Islet precursor cell (in vitro differentiated cells): ENCODE measurements at places on chromosomes 4 and X.
A peak's percentile ranks its signal among the peaks of the same experiment; 100 is the strongest.

GRCh38 chr4:178448372-178449035 is 1006.3 kb upstream of the AGA start:
- DNase-seq, result no peak

DNA sequence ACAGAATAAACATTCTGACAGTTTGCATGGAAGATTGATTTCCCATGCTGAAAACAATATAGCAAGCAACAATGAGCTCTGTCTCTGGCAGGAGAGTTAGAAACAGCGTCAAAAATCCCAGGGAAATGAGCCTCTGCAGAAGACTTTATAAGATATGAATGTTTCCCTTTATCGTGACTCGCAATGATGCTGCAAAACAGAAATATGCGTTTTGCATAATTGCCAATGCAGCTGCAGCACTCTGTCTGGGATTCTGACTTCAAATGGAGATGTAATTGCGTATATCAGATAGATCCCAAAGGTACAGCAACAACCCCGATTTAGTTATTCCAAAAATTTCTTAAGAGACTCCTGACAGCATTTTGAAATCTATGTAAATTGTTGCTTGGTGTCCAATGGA is 702.4 kb upstream of the EPHA5 start:
- no peak for DNase-seq

- no peak for DNase-seq
Measured at GRCh38 chr4:94341481-94342370, 910 bp downstream of the HPGDS start.

GRCh38 chr4:30720661-30721184 is 554 bp downstream of the PCDH7 start:
- peak; percentile 80 for DNase-seq

GRCh38 chrX:110004731-110005369 is 1.9 kb downstream of the TMEM164 start:
- no peak for DNase-seq

- DNase-seq, result no peak
Measured at GRCh38 chr4:136664988-136665387, 867.3 kb downstream of the PCDH18 start.

DNA sequence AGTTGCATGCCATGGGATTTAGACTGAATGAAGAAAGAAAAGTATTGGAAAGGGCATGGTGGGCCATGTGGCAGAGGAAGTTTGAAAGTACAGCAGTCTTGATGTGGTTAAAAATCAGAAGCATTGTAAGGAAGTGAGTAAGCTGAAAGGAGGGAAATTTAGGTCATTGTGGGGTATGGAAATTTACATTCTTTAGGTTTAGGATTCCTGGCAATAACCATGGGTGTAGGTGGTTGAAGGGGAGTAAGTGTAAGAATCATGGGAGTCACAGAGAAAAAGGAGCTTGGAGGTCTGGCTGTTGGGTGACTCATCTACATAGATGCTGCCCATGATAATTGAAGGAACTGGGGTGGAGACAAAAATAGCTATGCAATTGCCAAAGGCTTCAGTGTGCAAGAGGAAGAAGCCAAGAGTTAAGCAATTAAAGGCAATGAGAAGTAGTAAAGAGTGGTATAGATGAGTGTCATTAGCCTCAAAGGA is 243.8 kb upstream of the LDB2 start:
- peak; percentile 80 for DNase-seq

DNA sequence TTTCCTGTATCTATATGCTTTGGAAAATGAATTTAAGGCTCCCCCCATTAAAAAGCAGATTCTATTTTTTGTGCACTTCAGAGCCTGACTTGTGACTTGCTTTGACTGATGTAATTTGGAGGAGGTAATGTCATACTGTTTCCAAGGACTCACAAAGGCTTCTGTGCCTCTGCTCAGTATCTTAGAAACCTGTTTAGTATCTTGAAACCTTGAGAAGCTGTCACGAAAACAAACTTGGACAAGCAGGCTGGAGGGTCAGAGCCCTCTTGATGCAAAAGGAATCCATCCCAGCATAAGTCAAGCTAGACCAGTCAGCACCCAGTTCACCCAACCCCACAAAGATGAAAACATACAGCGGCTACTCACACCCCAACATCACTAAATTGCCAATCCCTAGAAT is 560.0 kb upstream of the PCDH7 start:
- no peak for DNase-seq

DNA sequence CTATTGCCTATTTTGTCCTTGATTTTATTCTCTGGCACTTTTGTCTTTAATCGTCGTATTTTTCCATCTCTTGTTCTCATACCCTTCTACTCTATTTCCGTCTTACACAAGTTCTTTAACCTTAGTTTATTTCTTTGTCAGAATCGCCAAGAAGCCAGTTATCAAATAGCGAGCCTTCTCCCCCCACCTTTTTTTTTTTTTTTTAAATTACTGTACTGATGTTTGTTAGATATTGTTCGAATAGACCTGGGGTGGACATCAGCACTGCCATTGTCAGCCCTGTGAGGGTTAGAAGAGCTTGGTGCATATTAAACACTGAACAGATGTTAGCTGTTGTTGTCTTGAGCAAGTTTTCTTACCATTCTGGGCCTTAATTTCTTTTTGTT is 1.2 kb downstream of the SPCS3 start:
- no peak for DNase-seq

- DNase-seq, result no peak
Measured at GRCh38 chr4:75235359-75235951, 278.7 kb downstream of the RCHY1 start.

GRCh38 chr4:79502081-79502480 is 94.1 kb upstream of the GK2 start:
- DNase-seq, result no peak
